ENCODE measurements at places on chromosomes 12 and 14.

GRCh38 chr12:109385339-109386058 lies 37.8 kb downstream of the MYO1H start:
- DNase-seq: no peak

DNA sequence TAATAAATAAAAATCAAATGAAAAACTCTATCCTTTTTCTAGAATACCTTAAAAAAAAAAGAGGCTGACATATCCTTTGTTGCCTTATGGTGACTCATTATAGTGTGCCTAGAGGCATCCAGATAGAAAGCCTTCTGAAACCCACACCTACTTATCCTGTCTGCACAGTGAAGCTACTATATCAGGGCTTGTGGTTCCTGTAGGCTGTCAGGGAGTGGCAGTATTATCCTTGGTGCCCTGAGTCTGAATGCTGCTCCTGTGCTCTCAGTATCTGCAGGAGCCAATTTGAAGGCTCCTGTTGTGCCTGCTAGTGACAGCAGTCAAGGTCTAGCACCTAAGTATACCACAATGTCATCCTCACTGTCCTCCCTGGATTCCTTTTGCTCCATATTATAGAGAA lies 168.4 kb upstream of the AVPR1A start:
- DNase-seq: no peak

GRCh38 chr14:47763188-47763854 lies 87.9 kb upstream of the MDGA2 start:
- no peak for DNase-seq

DNA sequence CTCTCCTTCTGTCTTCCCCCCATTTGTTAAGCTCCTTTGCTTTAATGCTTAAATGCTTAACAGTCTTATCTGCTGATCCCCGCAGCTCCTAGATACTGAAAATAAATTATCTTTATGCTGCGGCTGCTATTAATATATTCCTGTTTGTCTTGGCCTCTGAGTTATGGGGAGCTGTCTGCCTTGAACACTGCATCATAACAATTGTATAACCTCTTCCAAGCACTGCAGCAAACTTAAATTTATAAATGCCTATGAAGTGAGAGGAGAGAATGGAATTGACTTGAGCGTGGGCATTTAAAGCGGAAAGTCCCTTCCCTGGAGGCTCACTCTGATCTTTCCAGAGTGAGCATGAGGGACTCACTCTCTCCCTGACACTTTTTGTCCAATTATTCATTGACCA lies 23.1 kb upstream of the DCP1B start:
- DNase-seq: no peak

GRCh38 chr14:87409393-87409792 lies 583.6 kb downstream of the GALC start:
- peak; percentile 6 for DNase-seq

- DNase-seq: no peak
Measured at GRCh38 chr12:92331383-92331782, 185.7 kb upstream of the BTG1 start.

DNA sequence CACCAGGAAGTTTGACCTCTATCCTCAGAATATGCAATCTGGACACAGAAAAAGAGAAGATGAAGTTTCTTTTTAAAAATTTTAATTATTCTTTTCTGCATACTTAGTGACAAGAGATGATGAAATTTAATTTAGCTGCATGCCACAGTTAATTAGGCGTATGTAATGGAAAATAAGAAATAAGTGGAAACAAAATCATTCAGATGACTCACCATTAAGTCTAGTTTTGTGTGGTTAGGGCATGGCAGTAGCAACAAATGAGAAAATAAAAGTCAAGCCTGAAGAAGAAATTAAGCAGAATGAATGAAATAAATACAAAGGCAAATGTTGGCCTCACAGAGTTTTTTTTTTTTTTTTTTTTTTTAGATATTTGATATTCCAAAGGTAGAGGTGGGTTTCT lies 30.9 kb upstream of the KLRD1 start:
- DNase-seq: no peak

GRCh38 chr12:50960130-50960529 lies 7.8 kb downstream of the HIGD1C start:
- DNase-seq: no peak

Data from retinal pigment epithelial cell (primary cell).